Fibroblast of mammary gland (primary cell): ENCODE measurements at places on chromosomes 7 and 10.

- DNase-seq = no peak
Measured at GRCh38 chr7:51732951-51733350, 416.3 kb upstream of the COBL start.

DNA sequence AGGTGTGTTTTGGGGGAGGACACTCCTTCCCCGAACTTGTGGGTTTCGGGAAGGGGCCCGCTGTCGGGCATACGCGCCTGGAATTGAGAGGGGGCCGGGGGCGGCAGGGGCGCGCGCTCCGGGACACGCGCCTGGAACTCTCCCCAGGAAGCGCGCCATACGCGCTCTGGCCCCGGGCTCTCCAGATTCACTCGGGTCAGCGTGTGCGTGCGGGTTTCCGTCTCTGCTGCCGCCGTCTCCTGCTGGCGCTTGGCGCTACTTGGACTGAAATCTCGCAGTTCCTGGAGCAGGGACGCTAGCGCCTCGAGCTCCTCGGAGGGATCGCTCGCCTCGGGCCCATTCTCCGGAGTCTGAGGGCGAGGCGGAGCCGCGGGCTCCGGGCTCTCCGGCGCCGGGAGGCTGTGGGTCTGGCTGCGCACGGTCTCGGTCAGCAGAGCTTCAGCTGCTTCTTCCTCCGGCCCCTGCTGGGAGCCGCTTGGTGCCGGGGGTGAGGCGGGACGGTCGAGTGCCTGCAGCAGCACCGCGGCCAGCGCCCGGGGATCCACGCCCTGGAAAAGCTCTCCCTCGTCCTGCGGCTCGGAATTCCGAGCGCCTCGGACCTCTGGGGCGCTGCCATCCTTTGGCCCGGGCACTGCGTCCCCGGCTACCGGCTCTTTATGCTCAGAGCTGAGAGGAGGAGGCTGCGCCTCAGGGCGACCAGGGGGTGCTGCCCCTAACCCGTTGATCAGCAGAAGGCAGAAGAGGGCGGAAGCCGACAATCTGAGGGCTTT, 1.1 kb downstream of the VGF start:
- DNase-seq = peak; percentile 51

- DNase-seq = peak; percentile 83
Measured at GRCh38 chr7:29839302-29839701, 33.0 kb downstream of the WIPF3 start.

- DNase-seq = no peak
Measured at GRCh38 chr10:8688881-8689280, 634.4 kb downstream of the GATA3 start.

GRCh38 chr7:15452670-15453069, 109.1 kb downstream of the AGMO start:
- no peak for DNase-seq

DNA sequence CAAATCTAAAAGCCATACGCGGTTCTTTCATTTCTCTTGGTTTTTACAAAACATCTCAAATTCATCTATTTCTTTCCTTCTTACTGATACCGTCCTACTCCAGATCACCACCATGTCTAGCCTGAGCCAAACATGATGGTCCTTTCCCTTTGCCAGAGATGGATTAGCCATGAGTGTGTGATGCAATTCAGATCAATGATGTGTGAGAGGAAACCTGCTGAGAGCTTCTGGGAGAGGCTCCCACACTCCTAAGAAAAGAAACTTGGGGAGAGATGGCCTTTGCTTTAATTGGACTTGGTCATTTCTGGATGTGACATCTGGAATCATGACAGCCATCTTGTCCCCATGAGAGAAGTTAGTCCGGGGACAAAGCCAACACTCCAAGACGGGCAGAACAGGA, 367.2 kb downstream of the FGFR2 start:
- DNase-seq = no peak

- no peak for DNase-seq
Measured at GRCh38 chr10:79390551-79391229, 43.4 kb downstream of the PPIF start.

DNA sequence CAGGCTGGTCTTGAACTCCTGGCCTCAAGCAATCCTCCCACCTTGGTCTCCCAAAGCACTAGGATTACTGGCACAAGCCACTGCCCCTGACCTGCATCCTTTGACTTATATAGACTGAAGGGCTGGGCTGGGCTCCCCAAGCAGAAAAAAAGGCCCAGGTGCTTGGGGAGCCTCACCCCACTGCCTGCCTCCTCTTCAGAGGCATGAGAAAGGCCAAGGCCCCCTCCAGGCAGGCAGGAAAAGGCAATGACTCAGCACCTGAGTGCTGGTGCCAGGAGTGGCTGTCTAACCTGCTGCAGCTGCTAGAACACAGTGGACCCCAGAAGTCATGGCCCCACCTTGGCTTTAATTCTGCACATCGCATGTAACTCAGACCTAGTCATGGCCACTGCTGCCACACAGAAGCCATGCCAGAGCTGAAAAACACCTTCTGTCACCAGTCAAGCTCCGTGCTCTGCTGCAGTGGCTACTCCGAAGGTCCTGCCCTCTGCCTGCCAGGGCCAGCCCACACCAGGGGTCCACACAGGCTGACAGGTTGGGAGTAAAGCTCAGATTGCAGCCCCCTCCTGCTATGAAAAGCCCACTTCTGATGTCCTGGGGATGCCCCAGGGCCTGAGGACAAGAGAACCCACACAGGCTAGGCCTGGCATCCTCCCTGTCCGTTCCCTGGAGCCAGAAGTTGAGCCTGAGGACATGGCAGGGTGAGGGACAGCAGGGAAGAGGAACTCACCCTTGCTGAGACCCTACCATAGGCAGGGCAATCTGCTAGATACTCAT, 48.5 kb downstream of the GRID1 start:
- DNase-seq = no peak

GRCh38 chr10:48623607-48624132, 18.8 kb upstream of the ARHGAP22 start:
- DNase-seq = peak; percentile 77

GRCh38 chr10:126977216-126977615, 72.0 kb downstream of the DOCK1 start:
- DNase-seq = no peak

GRCh38 chr10:28241741-28242399, 61.0 kb downstream of the MPP7 start:
- peak; percentile 66 for DNase-seq

GRCh38 chr10:3782451-3783315, 2.3 kb downstream of the KLF6 start:
- peak; percentile 91 for DNase-seq

- DNase-seq = no peak
Measured at GRCh38 chr7:47181746-47182361, 400.1 kb downstream of the TNS3 start.

DNA sequence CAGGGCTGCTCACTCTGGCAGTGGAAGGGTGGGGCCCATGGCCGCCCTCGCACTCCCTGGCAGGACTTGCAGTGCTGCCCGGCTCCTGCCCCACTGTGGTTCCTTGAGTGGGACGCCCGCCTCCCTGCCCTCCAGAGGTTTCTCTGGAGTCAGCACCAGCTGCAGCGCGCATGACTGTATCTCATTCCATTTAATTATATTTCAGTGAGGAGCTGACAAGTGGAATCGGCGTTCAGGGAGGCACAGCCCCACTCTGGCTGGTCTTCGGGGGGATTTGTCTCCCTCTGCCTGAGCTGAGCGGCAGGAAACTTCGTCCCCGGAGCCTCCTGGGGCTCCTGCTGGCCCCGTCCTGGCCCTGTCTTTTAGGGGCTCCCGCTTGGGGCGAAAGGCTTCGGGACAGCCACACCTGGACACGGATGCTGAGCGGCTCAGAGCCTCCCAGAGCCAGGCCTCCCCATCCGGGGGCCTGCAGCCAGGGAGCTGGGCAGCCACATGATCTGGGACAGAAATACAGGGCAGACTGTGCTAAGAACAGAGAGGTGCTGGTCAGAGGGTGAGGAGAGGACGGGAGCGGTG, 75.3 kb upstream of the NKX6-2 start:
- DNase-seq = no peak

DNA sequence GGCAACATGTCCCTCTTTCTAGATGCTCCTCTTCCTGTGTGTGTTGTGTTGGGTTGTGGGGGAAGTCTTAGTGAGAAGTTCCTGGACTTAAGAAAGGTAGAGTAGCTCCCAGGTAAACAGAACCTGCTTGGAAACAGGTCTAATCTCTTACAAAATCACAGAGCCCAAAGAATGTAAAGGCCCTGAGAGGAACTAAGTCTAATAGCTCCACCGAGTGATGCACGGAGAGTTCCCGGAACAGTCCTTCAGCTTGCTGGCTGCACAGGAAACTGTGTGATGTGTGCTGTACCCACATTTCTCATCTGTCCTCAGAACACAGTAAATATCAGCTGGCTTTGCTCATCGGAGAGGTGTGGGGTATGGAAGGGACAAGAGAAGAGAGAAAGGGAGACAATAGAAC, 182.6 kb upstream of the LYZL1 start:
- no peak for DNase-seq
